Activated CD4-positive, alpha-beta T cell treated with anti-CD3 and anti-CD28 coated beads, Interleukin-10, Interleukin-2, amounts not matched to agents 100 ng/mL and 50 ng/mL, durations not matched to agents 16 hours and 8 hours (primary cell): ENCODE measurements at places on chromosomes 2 and 18.
A peak's percentile ranks its signal among the peaks of the same experiment; 100 is the strongest.

- no peak for DNase-seq
Observed at GRCh38 chr2:50955081-50955480, 76.9 kb downstream of the NRXN1 start.

- no peak for DNase-seq
Observed at GRCh38 chr2:2101924-2102323, 229.2 kb downstream of the MYT1L start.

- no peak for DNase-seq
Observed at GRCh38 chr2:175844169-175844568, 157.9 kb downstream of the LNPK start.

- DNase-seq = no peak
Observed at GRCh38 chr2:119657466-119658145, 21.4 kb upstream of the TMEM177 start.

GRCh38 chr2:72561621-72562318 is 264.1 kb downstream of the EXOC6B start:
- no peak for DNase-seq

GRCh38 chr2:72859831-72860262 is 27.4 kb upstream of the SPR start:
- peak; percentile 67 for DNase-seq

DNA sequence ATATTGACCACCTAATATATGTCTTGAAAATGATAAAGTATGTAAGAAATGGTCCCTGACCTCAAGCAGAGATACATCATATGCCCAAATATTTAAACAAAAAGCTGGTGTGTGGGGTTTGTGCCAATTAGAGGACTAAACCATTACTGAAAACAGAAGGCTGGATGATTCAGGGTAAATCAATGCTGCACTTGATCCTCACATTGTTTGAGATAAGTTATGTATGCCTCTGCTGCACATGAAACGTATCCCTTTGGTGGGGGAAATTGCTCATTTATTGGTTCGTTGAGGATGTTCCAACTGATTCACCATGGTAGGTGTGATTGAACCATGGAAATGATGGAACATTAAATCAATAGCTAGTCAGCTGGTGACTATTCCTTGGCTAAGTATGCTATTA is 24.7 kb upstream of the DARS1 start:
- no peak for DNase-seq

GRCh38 chr2:164069540-164069939 is 333.7 kb upstream of the FIGN start:
- no peak for DNase-seq

DNA sequence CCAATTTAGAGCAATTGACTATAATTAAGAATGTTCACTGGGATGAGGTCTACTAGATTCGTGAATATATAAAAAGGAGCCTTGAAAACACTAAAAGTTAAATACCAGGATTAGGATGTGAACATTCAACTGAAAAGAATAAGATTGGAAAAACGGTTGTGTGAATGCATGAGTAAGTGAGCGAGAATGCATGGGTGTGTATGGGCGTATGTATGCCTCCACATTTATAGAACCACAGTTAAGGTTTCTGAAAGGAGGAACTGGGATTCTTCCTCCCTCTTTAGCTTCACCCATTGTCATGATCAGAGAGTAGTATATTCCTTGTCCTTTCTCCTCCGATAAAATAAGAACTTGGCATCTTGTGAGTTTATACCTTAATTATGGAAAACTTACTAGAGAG is 151.1 kb upstream of the UBE2E3 start:
- DNase-seq = no peak

- DNase-seq = no peak
Observed at GRCh38 chr2:233371641-233372040, 17.3 kb downstream of the DGKD start.

DNA sequence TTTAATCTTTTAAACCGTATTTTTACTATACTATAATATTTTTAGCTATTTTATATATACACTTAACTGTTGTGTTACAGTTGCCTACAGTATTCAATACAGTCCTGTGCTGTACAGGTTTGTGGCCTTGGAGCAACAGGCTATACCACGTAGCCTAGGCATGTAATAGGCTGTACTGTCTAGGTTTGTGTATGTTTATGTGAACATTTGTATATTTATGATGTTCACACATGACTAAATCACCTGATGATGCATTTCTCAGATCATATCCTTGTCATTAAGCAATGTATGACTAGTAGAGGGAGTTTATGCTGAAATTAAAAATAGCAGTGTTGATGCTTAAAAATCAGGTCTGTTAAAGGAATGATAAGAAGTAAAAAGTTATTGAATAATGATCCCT is 92.3 kb upstream of the RANBP2 start:
- no peak for DNase-seq

DNA sequence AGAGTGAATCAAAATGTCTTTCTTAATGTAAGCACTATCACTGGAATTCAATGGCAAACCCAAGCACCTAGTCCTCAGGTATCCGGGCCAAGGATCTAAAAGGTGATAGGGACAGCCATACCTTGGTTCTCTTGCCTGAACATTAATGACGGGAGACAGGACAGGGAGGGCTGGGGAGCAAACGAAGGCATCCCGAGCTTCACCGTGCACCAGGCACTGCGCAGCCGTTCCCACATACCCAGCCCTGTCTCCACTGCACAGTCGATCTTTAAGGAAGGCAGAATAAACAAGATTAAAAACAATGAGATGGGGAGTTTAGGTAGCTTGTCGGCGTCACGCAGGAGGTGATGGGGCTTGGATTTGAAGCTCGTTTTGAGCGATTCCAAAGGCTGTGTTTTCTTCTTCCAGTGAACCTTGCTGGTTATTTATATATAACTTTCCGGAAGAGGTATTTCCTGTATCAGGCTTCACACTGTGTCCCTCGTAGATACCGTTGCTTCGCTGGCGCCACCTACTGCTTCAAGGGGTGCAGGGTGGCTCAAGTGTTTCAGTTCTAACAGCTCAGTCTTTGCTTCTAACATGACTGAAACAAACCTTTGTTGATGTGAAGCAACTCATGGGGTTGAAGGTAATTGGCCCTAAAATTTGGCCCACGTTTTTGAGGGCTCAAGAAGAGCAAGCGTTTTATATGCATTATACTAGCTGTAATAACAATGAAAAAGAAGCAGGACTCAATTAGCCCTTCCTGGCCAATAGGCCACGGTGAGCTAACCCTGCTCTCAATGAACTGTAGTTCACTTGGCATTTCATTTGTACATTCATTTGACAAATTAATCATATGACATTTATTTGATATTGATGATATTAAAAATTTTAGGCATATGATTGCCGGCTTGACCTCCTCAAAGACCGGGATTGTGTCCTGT is 77.4 kb downstream of the DCDC2C start:
- DNase-seq = peak; percentile 81

GRCh38 chr2:187233811-187234210 is 214.2 kb downstream of the CALCRL start:
- no peak for DNase-seq

GRCh38 chr18:37524498-37525261 is 40.9 kb downstream of the CELF4 start:
- no peak for DNase-seq

DNA sequence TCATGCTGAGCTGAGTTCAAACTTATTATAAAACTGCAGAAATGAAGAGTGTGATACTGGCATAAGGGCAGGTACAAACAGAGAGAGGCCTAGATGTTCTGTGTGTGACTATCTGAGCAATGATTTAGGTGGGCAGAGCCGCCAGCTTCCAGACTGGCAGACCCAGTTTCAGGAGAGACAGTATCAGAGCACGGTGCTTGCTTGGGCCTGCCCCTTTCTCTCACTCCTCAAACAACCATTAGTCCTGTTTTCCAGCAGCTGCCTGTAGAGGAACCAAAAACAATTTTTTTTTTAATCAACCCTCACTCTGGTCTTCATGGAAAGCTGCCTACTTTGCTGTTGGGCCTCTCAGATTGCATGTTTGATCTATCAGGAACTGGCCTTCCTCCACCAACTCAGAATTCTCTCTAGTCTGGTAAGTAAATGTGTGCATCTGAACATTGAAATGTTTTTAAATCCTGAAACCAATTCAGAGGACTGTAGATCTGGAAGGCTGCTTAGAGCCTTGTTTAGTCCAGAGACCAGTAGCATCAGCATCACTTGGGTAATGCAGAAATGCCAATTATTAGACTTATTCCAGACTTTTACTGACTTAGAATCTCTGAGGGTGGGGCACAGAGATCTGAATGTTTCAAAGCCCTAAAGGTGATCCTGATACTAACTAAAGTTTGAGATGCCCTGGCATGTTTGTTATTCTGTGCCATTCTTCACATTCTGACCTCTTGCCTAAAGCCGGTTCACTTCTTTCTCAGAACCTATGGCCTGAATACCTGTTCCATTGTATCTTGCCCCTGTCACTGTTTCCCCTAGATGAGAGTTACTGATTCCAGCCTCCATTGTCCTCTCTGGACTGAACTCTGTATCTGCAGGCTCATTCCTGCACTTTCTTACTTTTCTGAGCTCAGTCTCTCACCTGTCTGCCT is 24.8 kb upstream of the CRIM1 start:
- DNase-seq = no peak

- no peak for DNase-seq
Observed at GRCh38 chr18:26440644-26441043, 107.7 kb downstream of the KCTD1 start.

- DNase-seq = no peak
Observed at GRCh38 chr2:241885946-241886643, 16.6 kb downstream of the RTP5 start.

DNA sequence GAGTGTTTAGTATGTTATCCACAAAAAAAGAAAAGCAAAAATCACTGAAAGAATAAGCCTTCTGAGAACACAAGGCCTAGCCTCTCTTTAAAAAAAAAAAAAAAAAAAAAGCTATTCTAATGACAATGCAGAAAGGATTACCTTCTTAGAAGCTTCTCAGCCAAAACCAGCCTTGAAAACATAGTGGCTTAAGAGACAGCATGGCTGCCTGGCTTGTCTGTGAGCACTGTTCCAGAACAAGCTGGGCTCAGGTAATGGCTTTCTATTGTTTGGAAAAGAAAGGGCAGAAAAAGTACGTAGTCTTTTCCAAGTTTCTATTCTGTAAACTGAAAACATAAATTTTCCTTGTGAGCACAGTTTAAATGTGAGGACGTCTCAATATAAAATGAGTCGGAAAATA is 119.5 kb downstream of the MAP3K20 start:
- no peak for DNase-seq

DNA sequence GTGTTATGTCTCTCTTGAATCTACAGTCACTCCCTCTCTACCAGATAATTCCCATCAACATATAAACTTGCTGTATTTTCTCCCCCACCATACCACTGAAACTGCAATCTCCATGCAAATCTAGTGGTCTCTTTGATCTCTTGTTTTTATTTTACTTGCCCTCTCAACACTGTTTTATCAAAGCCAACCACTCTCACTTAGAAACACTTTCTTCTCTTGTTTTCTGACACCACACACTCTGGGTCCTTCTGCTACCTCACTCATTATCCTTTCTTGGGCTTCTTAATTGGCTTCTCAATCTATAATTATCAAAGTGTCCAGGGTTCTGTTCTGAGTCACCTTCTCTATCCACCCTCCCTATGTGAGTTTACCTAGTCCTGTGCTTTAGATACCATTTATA is 2.0 kb upstream of the MCFD2 start:
- DNase-seq = peak; percentile 34

DNA sequence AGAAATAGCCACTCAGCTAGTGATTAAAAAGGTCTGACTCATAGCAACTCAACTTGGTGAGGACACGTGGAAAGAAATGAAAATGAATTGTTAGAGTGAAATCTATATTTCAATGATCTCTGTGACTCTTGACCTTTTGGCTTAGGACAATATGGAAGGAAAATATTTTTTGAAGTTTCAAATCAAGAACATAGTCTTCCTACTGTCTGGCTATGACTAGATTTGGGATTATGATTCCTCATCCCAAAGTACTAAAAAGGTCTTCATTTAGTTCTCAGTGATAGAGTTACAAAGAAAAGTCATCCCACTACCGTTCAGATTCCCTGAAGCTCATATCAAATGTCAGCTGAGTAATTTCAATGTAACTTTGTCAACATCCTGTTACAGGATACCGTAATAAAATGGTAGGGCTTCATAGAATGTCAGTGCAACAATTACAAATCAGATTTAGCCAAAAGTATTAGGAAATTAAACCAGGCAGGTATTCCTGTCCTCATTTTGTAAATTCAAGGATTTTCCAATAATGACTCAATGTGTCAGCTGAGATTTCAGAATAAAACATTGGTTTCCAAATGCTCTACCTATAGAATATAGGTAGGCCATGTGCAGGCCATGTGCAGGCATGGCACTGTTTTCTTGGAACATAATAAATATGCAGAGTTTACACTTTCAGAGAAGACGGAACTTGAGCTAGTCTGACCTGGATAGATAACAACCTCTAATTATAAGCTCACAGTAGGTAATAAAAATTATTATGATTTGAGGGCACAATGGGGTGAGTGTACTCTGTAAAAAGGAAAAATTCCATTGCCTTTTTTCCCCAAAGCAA is 36.0 kb downstream of the ANKRD29 start:
- no peak for DNase-seq

DNA sequence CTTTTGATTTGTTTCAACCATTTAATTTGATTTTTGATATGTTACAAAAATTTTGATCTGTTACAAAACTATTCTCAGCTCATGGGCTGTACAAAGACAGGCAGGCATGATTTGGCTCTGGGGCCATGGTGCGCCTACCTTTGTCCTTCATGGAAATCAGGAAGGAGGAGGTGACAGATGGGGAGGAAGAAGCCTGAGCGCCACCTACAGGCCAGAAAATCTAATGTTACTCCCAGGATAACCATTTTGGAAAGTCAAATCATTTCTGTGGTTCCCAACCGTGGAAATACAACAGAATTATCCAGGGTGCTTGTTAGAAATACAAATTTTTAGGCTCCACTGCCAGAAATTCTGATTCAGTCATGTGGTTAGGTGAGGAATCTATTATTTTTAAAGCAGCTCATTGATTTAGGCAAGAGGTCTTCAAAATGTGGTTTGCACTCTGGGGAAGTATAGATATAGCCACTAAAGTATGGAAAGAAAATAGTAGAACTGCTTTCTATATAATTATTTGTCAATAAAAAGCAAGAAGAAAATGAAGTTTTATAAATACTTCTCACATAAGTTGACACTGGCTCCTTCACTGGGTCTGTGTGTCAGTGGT is 93.9 kb downstream of the EVA1A start:
- peak; percentile 15 for DNase-seq

- no peak for DNase-seq
Observed at GRCh38 chr2:120064664-120065063, 51.8 kb downstream of the EPB41L5 start.

DNA sequence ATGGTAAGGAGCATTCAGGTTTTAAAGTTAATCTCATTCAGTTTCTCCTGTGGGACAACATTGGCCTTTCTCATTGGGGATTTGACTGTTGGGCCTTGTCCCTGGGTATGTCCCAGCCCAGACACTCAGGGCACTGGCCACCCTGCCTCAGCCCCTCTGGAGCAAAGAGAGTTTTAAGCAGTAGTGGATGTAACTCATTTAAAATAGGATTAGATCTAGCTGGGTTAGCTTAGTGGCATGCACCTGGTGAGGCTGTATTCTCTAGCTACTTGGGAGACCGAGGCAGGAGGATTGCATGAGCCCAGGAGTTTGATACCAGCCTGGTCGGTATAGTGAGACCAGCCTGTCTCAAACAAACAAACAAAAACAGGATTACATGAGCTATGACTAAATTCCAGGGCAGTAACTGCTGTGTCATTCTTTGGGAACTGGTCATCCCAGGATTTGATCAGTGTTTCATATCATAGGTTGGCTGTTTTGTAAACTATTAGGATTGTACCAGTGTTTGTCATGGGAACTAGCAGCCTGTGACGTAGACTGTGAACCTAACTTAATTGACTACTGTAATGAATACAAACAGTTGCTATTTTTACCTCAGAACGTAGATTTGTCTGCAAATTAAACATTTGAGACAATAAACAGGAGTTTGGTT is 12.5 kb downstream of the INPP4A start:
- no peak for DNase-seq

- no peak for DNase-seq
Observed at GRCh38 chr18:73688851-73689711, 458.6 kb downstream of the FBXO15 start.
